ENCODE measurements at places on chromosomes 5 and 9.
A peak's percentile ranks its signal among the peaks of the same experiment; 100 is the strongest.

DNA sequence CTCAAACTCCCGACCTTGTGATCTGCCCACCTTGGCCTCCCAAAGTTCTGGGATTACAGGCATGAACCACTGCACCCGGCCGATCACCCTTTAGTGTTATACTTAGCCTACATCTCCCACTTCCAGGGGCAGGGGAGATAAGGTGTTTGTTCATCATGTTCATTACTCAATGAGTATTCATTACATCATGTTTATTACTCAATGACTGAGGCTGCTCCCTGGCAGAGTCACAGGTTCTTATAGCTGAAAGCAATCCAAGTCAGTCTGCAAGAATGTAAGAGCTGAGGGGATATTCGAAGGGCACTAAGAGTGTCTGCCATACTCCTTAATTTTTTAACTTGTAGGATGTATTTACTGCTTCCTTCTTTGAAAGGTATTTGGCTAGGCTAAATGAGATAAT lies 214.2 kb downstream of the SPATA31D1 start:
- DNase-seq, result no peak
- peaks cover 2% of the 10 kb centered on the region for H3K27me3 ChIP-seq
- peaks cover 11% of the 10 kb centered on the region for H3K4me1 ChIP-seq
- no peak overlapping the region for H3K4me3 ChIP-seq

- no peak for DNase-seq
- no peak overlapping the region for H3K27ac ChIP-seq
- peaks cover 3% of the 10 kb centered on the region for H3K4me1 ChIP-seq
- no peaks in the 10 kb centered on the region for H3K36me3 ChIP-seq
Observed at GRCh38 chr5:66987126-66987525, 209.5 kb downstream of the CD180 start.

GRCh38 chr9:20320921-20321320 lies 301.4 kb downstream of the MLLT3 start:
- no peaks in the 10 kb centered on the region for H3K4me1 ChIP-seq
- DNase-seq, result no peak
- H3K4me3 ChIP-seq, result no peak overlapping the region
- no peak overlapping the region for H3K27ac ChIP-seq
- H3K36me3 ChIP-seq, result no peaks in the 10 kb centered on the region

DNA sequence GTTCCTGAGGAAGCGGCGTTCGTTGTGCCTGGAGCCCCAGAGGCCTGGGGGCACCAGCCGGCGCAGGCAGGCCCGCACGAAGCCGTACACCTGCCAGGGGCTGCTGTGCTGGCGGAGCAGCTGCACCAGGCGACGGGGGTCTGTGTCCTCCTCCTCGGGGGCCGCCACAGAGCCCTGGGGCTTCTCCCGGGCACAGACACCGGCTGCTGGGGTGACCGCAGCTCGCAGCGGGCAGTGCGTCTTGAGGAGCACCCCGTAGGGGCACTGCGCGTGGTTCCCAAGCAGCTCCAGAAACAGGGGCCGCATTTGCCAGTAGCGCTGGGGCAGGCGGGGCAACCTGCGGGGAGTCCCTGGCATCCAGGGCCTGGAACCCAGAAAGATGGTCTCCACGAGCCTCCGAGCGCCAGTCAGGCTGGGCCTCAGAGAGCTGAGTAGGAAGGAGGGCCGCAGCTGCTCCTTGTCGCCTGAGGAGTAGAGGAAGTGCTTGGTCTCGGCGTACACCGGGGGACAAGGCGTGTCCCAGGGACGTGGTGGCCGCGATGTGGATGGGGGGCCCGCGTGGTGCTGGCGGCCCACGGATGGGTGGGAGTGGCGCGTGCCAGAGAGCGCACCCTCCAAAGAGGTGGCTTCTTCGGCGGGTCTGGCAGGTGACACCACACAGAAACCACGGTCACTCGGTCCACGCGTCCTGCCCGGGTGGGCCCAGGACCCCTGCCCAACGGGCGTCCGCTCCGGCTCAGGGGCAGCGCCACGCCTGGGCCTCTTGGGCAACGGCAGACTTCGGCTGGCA lies 1.3 kb downstream of the TERT start:
- peaks cover 7% of the 10 kb centered on the region for H3K4me1 ChIP-seq
- H3K27me3 ChIP-seq, result peaks cover 6% of the 10 kb centered on the region
- H3K36me3 ChIP-seq, result no peaks in the 10 kb centered on the region
- H3K27ac ChIP-seq, result no peak overlapping the region
- peak; percentile 15 for DNase-seq
- peak overlapping the region; percentile 48 for H3K4me3 ChIP-seq

DNA sequence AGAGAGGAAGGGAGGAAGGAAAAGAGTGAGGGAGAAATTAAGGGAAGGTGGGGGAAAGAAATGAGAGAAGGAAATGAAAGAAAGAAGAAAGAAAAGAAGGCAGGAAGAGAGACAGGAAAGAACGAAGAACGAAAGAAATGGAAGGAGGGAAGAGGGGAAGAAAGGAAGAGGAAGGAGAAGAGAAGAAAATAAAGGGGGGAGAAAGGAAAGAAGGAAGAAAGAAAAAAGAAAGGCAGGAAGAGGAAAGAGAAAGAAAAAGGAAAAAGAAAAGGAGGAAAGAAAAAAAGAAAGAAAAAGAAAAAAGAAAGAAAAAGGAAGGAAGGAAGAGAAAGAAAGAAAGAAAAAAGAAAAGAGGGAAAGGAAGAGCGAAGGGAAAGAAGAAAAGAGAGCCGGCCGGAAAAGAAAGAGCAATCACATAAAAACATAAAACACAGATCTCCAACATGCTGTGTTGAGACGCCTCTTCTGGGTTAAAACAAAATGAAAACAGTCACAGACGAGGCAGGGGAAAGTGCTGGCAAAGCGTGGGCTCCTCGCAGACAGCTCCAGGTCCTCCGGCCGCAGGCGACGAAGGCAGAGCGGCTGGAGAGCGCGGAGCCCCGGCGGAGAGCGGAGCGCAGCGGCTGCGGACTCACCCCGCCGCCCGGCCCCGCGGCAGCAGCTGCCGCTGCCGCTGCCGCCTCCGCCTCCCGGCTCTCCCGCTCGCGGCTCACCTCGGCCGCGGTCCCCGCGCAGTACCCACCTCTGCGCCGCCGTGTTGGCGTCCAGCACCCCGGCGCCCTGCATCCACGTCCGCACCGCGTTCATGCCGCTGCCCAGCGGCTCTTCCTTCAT lies 896 bp downstream of the EBF1 start:
- peak overlapping the region; percentile 95 for H3K27ac ChIP-seq
- H3K4me3 ChIP-seq, result peak overlapping the region; percentile 99
- peak; percentile 65 for DNase-seq
- peaks cover 64% of the 10 kb centered on the region for H3K4me1 ChIP-seq
- H3K27me3 ChIP-seq, result no peaks in the 10 kb centered on the region

GRCh38 chr9:1083325-1083913 lies 33.3 kb downstream of the DMRT2 start:
- H3K27me3 ChIP-seq, result peaks cover 14% of the 10 kb centered on the region
- H3K4me3 ChIP-seq, result no peak overlapping the region
- no peak overlapping the region for H3K27ac ChIP-seq

- no peak overlapping the region for H3K4me3 ChIP-seq
- peaks cover 13% of the 10 kb centered on the region for H3K27me3 ChIP-seq
- H3K4me1 ChIP-seq, result no peaks in the 10 kb centered on the region
- H3K36me3 ChIP-seq, result no peaks in the 10 kb centered on the region
Observed at GRCh38 chr5:149406203-149406978, 27.3 kb upstream of the IL17B start.

DNA sequence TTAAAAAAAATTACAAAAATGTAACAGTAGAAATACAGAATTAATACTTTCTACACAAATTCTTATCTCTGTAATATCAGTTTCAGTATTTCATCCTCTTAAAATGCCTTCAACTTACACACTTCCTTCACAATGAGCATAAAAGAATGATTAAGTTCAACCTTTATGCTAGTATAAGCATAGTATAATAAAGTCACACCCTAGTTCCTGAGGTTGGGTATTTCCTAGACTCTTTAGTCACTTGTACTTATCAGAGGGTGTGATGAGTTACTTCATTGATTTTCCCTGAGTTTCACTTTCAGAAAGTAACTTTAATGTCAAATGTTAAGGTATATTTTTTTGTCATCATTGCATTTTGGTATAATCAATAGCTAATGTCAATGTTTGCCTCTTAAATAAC lies 302.4 kb downstream of the PDE4D start:
- DNase-seq, result no peak
- H3K4me3 ChIP-seq, result no peak overlapping the region
- peak overlapping the region; percentile 46 for H3K27ac ChIP-seq
- no peaks in the 10 kb centered on the region for H3K36me3 ChIP-seq
- H3K4me1 ChIP-seq, result peaks cover 28% of the 10 kb centered on the region

GRCh38 chr9:133163504-133164172 lies at the start of gene GBGT1:
Gene GBGT1, minus strand, starts transcription at chr9:133163914. Its CDS starts 1,502 bp downstream, at chr9:133162412.
- DNase-seq, result peak; percentile 70
- H3K4me1 ChIP-seq, result peaks cover 26% of the 10 kb centered on the region
- H3K27ac ChIP-seq, result peak within 1 kb of the TSS; percentile 63
- H3K27me3 ChIP-seq, result peaks cover 3% of the 10 kb centered on the region

DNA sequence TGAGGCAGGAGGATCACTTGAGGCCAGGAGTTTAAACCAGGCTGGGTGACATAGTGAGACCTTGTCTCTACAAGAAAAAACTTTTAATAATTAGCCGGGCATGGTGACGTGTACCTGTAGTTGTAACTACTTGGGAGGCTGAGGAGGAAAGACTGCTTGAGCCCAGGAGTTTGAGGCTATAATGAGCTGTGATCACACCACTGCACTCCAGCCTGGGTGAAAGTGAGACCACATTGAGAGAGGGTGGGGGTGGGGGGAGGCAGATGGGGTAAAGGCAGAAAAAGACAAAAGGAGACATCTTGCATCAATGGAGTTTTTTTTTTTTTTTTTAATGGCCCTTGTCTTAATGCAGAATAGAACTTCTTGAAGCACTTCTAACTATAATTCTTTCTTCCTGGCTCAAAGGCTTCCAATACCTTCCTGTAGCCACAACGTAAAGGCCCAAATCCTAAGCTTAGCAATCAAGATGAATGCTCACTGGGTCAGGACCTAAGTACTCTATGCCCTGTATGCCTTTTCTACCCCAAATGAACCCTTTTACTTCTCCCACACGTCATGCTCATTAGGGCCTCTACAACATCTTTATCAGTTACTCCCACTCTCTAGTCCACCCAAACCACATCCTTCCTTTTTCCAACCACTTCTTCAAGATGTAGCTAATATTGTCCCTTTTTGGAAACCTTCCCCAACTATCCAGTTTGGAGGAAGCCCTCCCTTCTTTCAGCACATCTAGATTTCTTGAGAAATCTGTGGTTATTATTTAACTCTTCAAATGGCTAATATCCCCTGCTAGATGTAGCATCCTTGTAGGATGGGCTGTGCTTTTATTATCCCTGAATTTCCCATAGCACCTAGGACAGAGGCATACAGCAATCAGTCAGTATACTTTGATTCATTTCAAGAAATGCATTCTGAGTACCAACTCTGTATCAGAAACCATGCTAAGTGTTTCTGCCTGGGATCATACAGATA lies 40.8 kb downstream of the CSF2 start:
- no peaks in the 10 kb centered on the region for H3K36me3 ChIP-seq
- H3K4me3 ChIP-seq, result no peak overlapping the region
- H3K4me1 ChIP-seq, result peaks cover 3% of the 10 kb centered on the region
- no peak for DNase-seq
- no peak overlapping the region for H3K27ac ChIP-seq

DNA sequence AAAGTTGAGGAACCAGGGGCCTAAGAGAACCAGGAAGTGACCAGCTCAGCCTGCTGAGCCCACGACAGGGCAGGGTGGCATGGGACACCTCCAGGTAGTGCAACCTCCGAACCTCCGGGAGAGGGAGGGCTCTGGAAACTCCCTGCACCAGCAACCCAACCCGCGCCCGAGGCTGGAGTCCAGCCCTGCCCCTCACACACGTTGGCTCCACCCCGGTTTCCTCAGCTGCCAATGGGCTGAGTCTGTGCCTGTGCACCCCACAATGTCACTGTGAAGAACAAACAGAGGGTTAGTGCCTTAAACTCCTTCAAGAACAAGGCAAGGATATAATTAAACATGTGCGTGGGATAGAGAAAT lies 17.0 kb upstream of the UNC5A start:
- peaks cover 48% of the 10 kb centered on the region for H3K27me3 ChIP-seq
- DNase-seq, result no peak
- no peaks in the 10 kb centered on the region for H3K36me3 ChIP-seq
- no peaks in the 10 kb centered on the region for H3K4me1 ChIP-seq

Data from activated B cell treated with CpG ODN at 0.5 μM for 24 hours (primary cell).